ENCODE measurements at places on chromosomes 5 and 9.
A peak's percentile ranks its signal among the peaks of the same experiment; 100 is the strongest.

DNA sequence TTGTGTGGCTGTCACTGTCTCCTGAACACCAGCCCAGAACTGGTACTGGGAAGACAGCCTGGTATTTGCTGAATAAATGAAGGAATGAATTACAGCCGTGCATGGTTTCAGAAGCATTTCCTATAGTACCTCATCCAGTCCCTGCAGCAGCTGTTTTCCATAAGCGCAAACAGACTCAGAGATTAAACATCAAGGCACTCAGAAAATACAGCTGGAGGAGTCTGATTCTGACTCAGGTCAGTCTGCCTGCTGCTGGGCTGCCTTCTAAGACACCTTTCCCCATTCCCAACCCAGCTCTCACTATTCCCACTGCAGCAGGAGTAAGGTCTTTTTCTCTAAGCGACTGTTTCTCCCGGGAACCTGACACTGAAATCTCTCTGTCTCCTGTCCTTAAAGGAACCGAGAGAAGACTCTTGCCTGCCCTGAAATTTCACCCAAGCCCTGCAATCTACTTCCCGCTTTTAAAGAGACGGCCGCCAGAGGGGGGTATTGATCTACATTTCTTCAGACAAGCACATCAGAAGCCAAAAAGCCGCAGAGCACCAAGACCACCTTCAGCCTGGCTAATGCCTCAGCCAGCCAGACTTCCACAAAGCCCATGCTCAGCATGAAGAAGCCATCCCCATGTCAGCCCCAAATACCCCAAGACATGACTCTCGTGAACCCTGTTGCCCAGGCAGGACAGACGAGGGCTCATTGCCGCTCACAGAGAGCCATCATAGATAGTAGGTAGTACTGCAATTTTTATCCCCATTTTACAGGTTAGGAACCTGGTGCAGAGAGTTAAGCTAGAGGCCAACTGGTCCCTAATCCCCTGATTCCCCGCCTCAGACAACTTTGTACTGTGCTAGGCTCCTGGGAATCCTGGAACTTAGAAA lies 5.4 kb upstream of the FOXI1 start:
- DNase-seq = peak; percentile 72

DNA sequence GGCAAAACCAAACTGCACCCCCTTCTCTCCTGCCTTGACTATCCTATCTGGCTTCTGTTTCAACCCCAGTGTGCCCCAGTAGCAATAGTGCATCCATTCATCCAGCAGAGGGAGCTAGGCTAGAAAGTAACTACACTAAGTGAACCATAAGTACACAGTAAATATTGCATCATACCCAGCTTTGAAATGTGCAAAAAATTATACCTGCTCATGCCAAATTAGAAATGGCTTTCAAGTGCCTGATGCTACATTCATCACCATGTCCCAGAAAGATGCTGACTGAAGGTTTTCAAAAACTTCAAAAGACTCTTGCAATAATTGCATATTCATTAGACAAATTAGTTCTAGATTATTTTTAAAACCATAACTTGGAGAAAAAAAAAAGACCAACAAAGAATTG lies 153.5 kb downstream of the PRELID2 start:
- no peak for DNase-seq

- DNase-seq = no peak
Measured at GRCh38 chr5:96870094-96871026, 5.9 kb upstream of the ERAP2 start.

- no peak for DNase-seq
Measured at GRCh38 chr9:77851882-77852595, 179.6 kb downstream of the GNAQ start.

GRCh38 chr5:79285833-79286232 lies 49.9 kb downstream of the JMY start:
- DNase-seq = no peak

GRCh38 chr5:149870232-149870631 lies 74.4 kb downstream of the PDE6A start:
- no peak for DNase-seq

- no peak for DNase-seq
Measured at GRCh38 chr9:100477241-100477640, 4.3 kb downstream of the TMEFF1 start.

DNA sequence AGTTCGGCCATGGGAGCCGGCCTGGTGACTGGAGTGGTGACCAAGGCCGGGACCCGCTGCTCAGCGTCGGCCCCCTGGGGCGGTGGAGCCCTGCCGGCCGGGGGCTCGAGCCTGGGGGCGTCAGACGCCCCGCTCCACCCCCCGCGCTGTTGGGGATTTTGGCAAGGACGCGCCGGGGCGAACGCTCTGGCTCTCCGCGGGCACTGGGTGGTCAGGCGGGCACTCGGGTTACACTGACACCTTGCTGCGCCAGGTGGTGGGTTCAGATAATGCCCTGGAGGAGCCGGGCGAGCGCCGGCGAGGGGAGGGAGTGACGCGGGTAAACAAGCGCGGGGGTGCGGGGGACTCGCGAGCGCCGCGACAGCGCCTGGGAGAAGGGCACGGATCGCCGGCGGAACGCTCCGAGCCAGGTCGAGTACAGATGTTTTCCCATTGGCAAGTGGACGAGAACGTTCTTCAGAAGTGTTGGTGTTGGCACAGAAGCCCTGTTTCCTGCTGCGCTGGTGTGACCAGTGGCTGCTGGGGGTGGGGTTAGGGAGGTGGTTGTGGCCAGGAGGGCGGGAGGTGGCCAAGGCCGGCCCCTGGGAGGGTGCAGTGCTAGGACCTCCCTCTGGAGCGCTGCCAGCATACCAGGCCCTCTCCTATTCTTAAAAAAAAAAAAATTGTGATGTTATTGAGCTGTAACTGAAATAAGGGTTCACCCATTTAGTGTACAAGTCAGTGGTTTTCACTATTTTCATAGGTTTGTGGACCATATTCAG lies 773 bp downstream of the SQSTM1 start:
- peak; percentile 90 for DNase-seq
